NCI-H1417 treated with DMSO at 0.1 percent for 48 hours (cell line): ENCODE measurements at places on chromosomes 2 and 18.

DNA sequence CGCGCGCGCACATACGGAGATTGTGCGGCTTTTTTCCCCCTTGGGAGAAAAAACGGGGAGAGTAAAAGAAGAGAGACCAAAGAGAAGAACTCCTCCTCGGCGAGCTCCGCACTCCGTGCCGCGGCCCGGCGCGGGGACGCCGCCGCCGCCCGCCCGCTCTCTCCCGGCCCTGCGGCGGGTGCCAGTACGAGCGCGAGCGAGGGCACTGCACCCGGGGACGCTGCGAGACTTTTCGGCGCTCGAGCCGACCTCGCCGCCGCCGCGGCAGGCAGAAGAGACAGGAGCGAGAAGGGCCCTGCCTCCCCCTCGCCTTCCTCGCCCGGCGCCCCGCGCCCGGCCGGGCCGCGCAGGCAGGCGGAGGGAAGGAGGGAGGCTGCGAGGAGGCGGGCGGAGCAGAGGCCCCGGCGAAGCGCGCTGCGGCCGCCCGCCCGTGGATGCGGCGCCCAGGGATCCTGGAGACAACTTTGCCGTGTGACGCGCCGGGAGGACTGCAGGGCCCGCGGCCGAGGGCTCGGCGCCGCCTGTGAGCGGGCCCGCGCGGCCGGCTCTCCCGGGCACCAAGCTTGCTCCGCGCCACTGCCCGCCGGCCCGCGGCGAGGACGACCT is 857 bp upstream of the INHBB start:
- no peak for DNase-seq

GRCh38 chr2:134140251-134140661 is 113.6 kb upstream of the MGAT5 start:
- DNase-seq = no peak

DNA sequence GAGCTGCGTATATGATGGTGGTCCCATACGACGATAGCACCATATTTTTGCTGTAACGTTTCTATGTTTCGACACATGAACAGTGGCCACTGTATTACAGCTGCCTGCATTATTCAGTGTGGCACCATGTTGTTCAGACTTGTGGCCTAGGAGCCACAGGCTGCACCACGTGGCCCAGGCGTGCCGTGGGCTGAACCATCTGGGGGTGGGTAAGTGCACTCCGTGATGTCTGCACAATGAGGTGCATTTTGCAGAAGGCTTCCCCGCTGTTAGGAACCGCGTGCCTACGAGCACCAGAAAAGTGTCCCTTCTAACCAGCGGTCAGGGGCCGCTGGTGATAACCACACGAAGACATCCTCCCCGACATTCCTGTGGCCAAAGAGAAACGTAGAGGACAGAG is 433.7 kb upstream of the MYT1L start:
- no peak for DNase-seq

GRCh38 chr2:179251870-179252269 is 12.8 kb downstream of the SESTD1 start:
- no peak for DNase-seq
